Osteoblast (primary cell): ENCODE measurements at places on chromosomes 3 and 15. TPM values are rescaled to one million over a fixed set of nuclear protein-coding genes. Genes with fewer than 3 reads are reported as not detected.

GRCh38 chr3:133662278-133662651 is 524 bp upstream of the TOPBP1 start:
- H3K27ac ChIP-seq = peak overlapping the region; percentile 87
- peaks cover 14% of the 10 kb centered on the region for H3K36me3 ChIP-seq
- H3K4me3 ChIP-seq = peak overlapping the region; percentile 88
- no peaks in the 10 kb centered on the region for H3K27me3 ChIP-seq
- H3K4me1 ChIP-seq = peaks cover 10% of the 10 kb centered on the region
- DNase-seq = peak; percentile 93

DNA sequence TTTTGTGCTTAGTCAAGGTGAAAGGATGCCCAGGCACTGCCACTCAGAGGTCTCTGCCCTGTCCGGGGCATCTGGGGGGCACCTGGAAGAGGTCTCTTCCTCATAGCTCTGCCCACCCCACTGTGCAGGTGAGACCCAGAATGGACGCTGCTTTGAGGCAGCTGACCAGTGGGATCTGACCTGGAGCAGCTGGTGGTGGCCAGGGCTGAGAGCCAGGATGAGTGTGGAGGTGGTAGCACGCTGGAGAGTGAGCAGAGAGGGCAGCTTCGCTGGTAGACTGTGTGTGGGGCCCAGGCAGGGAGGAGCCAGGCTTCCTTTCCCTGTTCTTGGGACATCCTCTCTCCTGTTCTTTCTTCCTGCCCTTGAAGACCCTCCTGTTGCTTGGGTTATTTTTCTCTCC is 32.2 kb upstream of the PLA2G4E start:
- no peaks in the 10 kb centered on the region for H3K36me3 ChIP-seq
- H3K27me3 ChIP-seq = peaks cover 44% of the 10 kb centered on the region
- H3K27ac ChIP-seq = no peak overlapping the region
- no peak for DNase-seq
- peaks cover 9% of the 10 kb centered on the region for H3K4me1 ChIP-seq
- H3K4me3 ChIP-seq = no peak overlapping the region

DNA sequence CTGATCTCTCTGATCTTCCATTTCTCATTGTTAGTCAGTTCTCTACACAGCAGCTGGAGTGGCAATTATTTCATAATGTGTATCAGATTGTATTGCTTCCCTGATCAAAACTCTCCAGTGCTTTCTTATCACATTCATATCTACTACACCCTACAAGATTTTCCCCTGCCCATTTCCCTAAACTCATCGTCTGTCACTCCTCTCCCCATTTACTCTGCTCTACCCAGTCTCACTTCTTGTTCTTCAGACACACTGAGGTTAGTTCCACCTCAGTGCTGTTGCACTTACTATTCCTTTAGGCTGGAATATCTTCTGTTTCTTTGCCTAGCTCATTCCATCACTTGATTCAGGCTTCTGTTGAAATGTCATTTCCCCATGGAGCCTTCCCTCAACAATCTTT is 197.1 kb downstream of the SATB1 start:
- no peaks in the 10 kb centered on the region for H3K27me3 ChIP-seq
- no peak overlapping the region for H3K27ac ChIP-seq
- DNase-seq = no peak
- H3K4me1 ChIP-seq = no peaks in the 10 kb centered on the region
- H3K36me3 ChIP-seq = no peaks in the 10 kb centered on the region

Gene FAM107A
- not detected in 2 replicates for total RNA-seq

DNA sequence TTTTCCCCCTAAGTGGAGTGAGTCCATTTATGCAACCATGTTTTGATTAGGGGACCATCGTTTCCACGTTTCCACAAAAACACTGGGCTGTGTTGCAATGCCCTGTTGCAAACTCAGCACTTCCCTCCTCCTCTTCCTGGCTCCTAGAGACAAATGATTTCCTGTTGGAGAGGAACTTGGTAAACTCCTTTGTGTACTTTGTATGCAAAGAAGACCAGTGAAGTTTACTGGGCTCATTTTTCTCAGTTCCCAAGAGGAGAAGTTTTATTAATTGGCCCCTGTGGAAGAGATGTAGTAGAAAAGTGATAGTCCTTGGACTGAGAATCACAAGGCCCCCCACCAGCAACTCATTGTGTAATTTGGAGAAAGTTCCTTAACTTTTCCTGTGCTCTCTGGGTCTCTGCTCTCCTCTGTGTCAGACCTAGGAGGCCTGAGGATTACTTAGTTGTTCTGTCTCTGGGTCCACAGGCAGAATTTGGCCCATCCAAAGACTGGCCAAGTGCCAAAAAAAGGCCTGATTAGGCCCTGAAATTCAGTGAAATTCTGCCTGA is 95.0 kb downstream of the ATG7 start:
- peak overlapping the region; percentile 43 for H3K27ac ChIP-seq
- H3K27me3 ChIP-seq = no peaks in the 10 kb centered on the region
- H3K4me3 ChIP-seq = no peak overlapping the region
- peaks cover 20% of the 10 kb centered on the region for H3K36me3 ChIP-seq

Gene GNAT1
- not detected in 2 replicates for total RNA-seq

DNA sequence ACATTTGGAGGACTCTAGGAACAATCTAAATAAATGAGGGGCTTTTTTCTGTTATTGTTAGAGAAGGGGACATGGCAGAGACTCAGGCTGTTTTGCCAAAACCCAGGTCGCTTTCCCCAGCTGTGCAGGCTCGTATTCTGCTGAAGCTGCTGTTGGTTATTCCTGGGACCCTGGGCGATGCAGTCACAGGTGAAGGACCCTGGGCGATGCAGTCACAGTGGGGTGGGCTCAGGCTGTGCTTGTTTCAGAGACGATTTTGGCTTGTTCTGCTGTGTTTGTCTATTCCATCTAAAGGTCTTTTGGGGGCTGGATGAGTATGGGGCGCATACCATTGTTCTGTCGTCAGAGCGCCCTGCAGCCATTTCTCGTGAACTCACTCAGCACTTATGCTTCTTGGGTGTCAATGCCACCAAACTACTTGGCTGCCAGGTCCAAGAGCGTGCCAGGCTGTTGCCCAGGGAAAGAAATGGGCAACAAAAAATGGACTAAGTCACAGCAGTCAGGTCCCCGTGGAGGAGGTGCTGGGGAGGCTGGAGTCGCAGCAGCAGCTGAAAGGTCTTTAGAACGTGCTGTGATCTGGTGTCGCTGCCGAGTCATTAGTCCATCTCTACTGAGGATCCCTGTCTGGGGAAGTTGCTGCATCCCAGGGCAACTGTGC is 151.4 kb downstream of the CHDH start:
- H3K27ac ChIP-seq = no peak overlapping the region
- H3K36me3 ChIP-seq = no peaks in the 10 kb centered on the region
- DNase-seq = no peak

DNA sequence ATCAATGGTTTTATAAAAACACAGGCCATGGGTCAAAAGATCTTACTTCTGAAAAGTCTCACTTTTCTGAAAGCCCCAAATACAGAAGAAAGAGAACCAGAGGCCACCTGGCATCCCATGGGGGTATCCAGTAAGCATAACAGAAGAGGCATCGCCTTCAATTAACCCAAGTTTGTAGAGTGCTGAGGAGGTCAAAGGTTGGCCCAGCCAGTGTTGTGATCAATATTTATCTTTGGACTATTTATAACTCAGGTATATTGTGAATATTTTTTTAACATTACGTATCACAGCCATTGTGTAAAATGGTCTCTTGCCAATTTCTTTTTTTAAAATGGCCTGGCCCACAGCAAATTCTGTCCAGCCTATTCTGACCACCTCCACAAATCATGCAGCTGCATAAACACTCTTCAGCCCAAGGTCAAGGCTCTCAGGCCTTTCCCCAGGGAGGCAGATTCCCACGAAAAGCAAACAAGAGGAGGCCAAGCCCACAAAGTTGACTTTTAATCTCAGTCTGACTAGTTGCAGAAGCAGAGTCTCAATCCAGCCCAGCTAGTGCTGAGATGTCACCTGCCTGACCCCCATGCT is 26.2 kb upstream of the SPTBN5 start:
- H3K27me3 ChIP-seq = no peaks in the 10 kb centered on the region
- peak; percentile 95 for DNase-seq
- H3K27ac ChIP-seq = no peak overlapping the region
- H3K36me3 ChIP-seq = peaks cover 14% of the 10 kb centered on the region
- H3K4me1 ChIP-seq = peaks cover 34% of the 10 kb centered on the region

DNA sequence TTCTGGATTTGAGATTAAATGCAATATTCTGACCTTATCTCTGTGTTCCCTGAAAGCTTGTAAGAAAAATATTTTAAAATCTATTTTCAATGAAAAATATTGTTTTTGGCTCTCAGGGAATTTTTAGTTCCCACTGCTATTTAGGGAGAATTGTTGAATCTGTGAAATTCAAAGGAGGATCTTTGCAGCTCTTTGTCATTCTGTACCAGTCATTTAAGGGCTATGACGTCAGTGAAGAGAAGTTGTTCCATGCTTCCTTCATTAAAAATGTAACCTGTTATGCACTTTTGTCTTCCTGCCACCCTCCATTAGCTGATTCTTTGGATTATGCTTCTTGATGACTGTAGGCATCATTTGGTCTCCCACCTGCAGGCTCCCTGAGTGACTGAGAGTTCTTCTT is 427.8 kb upstream of the C2CD4B start:
- no peaks in the 10 kb centered on the region for H3K36me3 ChIP-seq
- no peaks in the 10 kb centered on the region for H3K27me3 ChIP-seq
- H3K27ac ChIP-seq = no peak overlapping the region
- DNase-seq = no peak
- H3K4me1 ChIP-seq = peaks cover 27% of the 10 kb centered on the region

- no peaks in the 10 kb centered on the region for H3K27me3 ChIP-seq
- DNase-seq = peak; percentile 98
- H3K36me3 ChIP-seq = peaks cover 46% of the 10 kb centered on the region
- no peak overlapping the region for H3K4me3 ChIP-seq
Observed at GRCh38 chr15:74799856-74800558, 12.6 kb upstream of the LMAN1L start.

- H3K4me3 ChIP-seq = peak overlapping the region; percentile 5
- peaks cover 38% of the 10 kb centered on the region for H3K4me1 ChIP-seq
- peak; percentile 64 for DNase-seq
- H3K27me3 ChIP-seq = no peaks in the 10 kb centered on the region
- peak overlapping the region; percentile 82 for H3K27ac ChIP-seq
Observed at GRCh38 chr3:149339931-149340309, 6.5 kb upstream of the TM4SF18 start.

Gene ETV5
- 42.3 and 44.5 TPM in 2 replicates for total RNA-seq

Gene ASB14
- total RNA-seq = not detected in 2 replicates

DNA sequence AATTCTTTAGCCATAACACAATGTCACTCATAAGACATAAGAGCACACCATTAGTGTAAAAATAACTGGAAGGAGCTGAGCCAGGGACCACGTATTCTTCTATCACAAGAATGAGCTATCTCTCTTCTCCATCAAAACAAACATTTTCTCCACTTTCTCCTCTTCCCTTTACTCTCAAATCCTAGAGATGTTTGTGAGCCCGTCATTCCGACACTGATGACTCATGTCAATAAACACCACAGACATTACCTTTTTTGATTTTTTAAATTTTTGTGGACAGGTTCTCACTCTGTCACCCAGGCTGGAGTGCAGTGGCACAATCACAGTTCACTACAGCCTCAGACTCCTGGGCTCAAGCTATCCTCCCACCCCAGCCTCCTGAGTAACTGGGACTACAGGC is 86.6 kb downstream of the MEX3B start:
- no peak overlapping the region for H3K4me3 ChIP-seq
- peaks cover 8% of the 10 kb centered on the region for H3K4me1 ChIP-seq
- no peak overlapping the region for H3K27ac ChIP-seq
- H3K36me3 ChIP-seq = no peaks in the 10 kb centered on the region

Gene GRM2
- total RNA-seq = under 0.01 TPM in 1 of 2 replicates, not detected in the other

Gene CCDC54
- not detected in 2 replicates for total RNA-seq

DNA sequence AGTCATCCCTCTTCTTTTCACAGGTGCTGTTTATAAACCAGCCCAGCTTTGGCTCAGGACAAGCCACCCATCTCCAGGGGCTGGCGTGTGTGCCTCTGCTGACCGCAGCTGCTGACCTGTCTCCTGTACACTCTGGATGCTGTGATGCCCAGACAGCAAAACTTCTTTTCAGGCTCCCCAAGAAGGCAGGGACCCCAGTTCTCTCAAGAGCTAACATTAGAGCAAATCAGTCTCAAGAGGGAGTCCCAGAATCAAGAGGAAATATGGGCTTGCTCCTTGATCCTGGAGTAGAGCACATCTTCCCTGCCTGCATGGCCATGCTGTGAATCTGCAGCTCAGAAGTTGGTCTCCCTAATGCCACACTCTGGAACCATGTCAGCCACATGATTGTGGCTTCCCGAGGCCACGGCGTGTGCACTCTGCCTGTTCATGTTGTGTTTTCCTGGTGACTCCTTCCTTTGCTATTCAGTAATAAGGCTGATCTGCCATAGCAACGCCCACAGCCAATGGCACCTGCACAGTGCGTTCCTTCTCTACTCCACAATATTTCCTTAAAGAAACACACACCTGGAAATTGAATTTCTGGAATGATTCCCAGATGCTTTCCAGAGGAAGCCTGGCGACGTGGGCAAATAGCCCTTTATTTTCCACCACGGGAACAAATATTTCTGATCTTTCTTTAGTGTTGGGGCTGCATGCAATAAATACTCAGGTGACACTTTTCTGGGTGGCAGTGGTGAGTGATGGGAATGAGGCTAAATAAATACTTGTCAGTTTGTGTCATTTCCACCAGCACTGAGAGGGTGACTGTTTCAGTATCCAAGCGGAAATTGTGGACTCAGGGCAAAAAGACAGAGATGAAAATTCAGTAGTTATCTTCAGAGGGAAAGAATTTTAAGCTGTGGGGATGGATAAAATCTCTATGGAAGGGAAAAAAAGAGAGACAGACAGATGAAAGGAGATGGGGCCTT is 21.9 kb upstream of the THSD4 start:
- H3K36me3 ChIP-seq = no peaks in the 10 kb centered on the region
- H3K4me3 ChIP-seq = peak overlapping the region; percentile 12
- H3K4me1 ChIP-seq = peaks cover 24% of the 10 kb centered on the region
- DNase-seq = peak; percentile 85

Gene HRG
- total RNA-seq = not detected in 2 replicates

- no peaks in the 10 kb centered on the region for H3K4me1 ChIP-seq
- DNase-seq = peak; percentile 55
- no peaks in the 10 kb centered on the region for H3K27me3 ChIP-seq
- no peak overlapping the region for H3K4me3 ChIP-seq
- H3K36me3 ChIP-seq = no peaks in the 10 kb centered on the region
Observed at GRCh38 chr3:59273976-59274375, 224.2 kb upstream of the CFAP20DC start.

GRCh38 chr3:18745472-18745871 is 320.3 kb upstream of the SATB1 start:
- H3K4me1 ChIP-seq = no peaks in the 10 kb centered on the region
- H3K4me3 ChIP-seq = no peak overlapping the region
- H3K27ac ChIP-seq = no peak overlapping the region
- H3K27me3 ChIP-seq = no peaks in the 10 kb centered on the region
- no peaks in the 10 kb centered on the region for H3K36me3 ChIP-seq

Gene GP9
- total RNA-seq = not detected in 2 replicates

- no peak for DNase-seq
- H3K27ac ChIP-seq = no peak overlapping the region
Observed at GRCh38 chr15:51314391-51315337, 23.7 kb downstream of the CYP19A1 start.
